Caki2 (cell line): ENCODE measurements at places on chromosomes 6 and 20. TPM values are rescaled to one million over a fixed set of nuclear protein-coding genes. Genes with fewer than 3 reads are reported as not detected.

The NANP gene
- total RNA-seq, result 2.7 and 4.3 TPM in 2 replicates

The EDN3 gene
- not detected in 2 replicates for total RNA-seq

The TCF21 gene
- not detected in 2 replicates for total RNA-seq

The PPIL4 gene
- 24.2 and 40.2 TPM in 2 replicates for total RNA-seq

The KHDC1 gene
- 0.14 and 3.3 TPM in 2 replicates for total RNA-seq

The C6orf132 gene
- 1.6 and 7.2 TPM in 2 replicates for total RNA-seq

The NR2E1 gene
- total RNA-seq, result not detected in 2 replicates

The RIPOR2 gene
- total RNA-seq, result 2.3 and 13.6 TPM in 2 replicates

The FAM209B gene
- total RNA-seq, result not detected in 2 replicates

GRCh38 chr20:1904135-1904534 lies 8.9 kb downstream of the SIRPA start:
- no peak for DNase-seq

DNA sequence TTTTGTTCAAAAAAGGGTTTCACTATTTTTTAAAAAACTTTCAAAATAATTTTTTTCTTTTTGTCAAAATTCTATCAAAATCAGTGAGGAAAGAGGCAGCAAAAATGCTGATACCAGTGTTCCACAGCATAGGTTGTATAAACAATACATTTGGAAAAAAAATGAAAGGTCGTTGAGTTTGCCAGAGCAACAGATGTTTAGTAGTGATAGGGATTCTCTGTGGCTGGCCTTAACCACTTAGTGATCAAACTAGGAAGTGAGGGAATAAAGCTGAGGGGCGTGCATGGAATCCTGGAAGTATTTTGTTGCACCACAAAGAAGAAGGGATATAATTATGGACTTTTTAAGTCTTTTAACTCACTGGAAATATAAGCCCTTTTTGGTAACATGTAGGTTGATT lies 555.3 kb upstream of the CHD6 start:
- no peak for DNase-seq

- no peak for DNase-seq
Measured at GRCh38 chr20:57410924-57411323, 19.7 kb downstream of the RBM38 start.

GRCh38 chr6:68211242-68211795 lies 423.8 kb upstream of the ADGRB3 start:
- DNase-seq, result no peak

DNA sequence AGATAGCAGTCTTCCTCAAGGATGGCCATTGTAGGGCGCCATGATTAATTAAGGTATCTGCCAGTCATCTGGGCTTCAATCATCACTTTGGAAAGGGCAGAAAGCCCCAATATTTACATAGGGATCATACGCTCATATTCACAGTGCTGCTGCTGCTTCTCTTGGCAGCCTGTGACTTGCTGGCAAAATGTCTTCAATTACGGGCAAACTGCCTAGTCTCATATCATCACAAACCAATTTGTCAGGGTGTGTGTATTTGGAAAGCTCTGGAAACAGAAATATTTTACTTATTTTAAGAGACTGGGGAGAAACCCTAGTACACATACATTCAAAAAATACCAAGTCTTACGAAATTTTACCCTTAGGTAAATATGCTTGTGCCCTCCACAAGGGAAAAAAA lies 77.6 kb downstream of the SAMD5 start:
- no peak for DNase-seq

DNA sequence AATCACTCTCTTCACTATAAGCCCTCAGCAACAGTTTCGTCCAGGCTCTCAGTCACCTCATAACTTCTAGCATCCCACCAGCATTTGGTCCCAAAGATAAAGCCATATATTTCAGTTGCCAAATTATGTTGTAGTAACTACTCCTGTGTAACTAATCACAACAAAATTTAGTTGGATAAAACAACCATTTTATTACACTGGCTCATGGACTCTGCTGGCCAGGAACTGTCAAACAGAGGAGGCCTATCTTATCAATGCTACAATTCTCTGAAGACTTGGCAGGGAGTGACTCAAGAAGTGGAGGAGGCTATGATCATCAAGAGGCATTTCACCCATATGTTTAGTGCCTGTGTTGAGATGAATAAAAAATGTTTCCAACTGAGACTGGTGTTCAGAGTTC lies 1082.3 kb upstream of the GJE1 start:
- no peak for DNase-seq

- DNase-seq, result no peak
Measured at GRCh38 chr6:152170313-152170701, 362.8 kb downstream of the ESR1 start.

DNA sequence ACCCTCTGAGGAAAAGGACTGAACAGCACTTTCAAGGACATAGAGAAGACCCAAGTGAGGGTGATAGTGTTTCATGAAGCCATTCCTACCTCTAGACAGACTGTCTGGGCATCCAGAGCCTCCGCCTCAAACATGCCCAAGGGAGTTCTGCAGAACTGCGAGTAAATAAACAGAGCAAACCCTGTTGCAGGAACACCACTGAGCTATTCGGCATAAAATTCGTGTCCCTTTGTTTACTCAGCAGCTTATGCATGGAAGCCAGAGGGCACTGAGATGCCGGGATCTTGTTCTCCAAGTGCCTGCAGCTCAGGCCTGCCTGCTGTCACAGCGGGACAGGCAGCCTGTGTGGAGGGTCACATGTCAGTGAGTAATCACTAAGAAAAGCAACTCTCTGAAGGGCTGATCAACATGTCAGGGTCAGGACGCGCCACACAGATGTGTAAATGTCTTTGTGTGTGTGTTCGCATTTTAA lies 164.9 kb upstream of the HEY2 start:
- DNase-seq, result peak; percentile 88

DNA sequence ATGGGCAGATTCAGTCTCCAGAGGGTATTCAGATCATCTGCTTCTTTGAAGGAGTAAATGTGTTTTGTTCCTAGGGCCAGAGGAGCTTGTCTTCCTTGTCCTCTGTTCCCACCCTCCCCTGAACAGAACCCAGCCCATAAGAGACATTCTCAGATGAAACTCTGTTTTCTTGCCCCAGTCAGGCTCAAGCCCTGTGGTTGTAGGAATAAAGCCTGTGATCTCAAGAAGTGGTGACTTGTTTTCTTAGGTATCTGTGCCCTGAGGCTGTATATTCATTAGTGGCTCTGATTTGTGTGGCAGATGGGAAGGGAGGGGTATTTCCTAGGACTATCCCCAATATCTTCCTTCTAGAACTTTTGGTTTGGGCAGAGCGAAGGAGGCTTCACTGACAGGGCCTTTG lies 27.9 kb downstream of the GSS start:
- DNase-seq, result no peak

- no peak for DNase-seq
Measured at GRCh38 chr6:43284991-43285781, 12.9 kb upstream of the SLC22A7 start.

- no peak for DNase-seq
Measured at GRCh38 chr20:46316984-46317684, 8.8 kb upstream of the CDH22 start.

DNA sequence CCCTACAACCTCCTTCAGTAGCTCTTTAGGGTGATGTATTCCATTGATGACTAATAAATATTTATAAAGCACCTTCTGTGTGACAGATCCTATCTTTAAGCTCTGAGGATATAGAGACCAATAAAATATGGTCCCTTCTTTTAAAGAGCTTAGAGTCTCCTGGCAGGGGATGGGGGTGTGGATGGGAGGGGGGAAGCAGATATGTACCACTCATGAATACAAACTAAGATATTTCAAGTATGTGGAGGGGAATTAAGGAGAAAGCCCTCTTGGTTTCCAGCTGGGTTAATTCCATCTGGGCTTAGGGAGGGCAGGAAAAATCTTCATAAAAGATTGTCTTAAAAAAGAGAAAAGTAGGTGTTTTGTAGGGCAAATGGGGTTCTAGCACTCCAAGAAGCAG lies 21.6 kb upstream of the FBXO9 start:
- DNase-seq, result no peak

GRCh38 chr6:99940582-99940981 lies 53.4 kb downstream of the MCHR2 start:
- no peak for DNase-seq
